Activated CD4-positive, alpha-beta T cell treated with anti-CD3 and anti-CD28 coated beads, Interleukin-2, Interleukin-6, amounts not matched to agents 100 ng/mL and 50 ng/mL, durations not matched to agents 16 hours and 8 hours (primary cell): ENCODE measurements at places on chromosomes 5 and 9.

GRCh38 chr9:12819436-12820185 is 44.8 kb downstream of the LURAP1L start:
- DNase-seq = peak; percentile 1

DNA sequence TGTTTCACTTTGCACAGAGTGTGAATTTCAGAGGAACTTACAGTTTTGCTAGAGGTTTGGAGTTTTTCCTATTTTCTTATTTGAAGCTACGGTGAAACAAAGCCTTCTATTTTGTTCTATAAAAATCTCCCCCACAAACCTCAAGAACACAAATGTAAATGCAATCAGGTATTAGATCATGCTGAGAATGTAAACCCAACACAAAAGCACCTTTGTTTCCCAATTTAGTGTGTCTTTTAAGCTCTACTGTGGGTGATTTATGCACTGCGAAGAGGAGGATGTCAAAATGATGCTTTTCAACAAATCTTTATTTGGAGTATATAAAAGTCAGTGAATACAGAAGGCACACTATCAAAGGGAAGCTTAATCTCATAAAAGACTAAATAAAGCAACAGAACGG is 4.3 kb upstream of the DRD1 start:
- no peak for DNase-seq

DNA sequence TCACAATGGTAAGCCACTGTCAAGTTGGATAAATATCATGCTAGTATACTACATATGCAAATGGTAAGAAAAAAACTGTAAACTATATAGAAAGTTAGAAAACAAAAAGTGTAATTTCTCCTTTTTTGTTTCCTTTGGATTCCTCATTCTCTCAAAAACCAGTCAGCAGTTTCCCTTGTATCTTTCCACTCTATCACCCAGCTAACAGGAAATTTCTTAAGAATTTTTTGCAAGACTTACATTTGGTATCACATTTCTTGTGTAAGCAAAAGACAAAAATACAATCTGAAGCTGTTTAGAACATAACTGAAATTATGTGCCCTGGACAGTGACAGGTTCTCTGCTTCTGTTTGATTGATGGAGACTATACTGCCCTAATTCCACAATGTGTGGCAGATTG is 25.2 kb upstream of the MSH3 start:
- no peak for DNase-seq

- DNase-seq = no peak
These were observed 24.2 kb upstream of the STOM start for GRCh38 chr9:121394292-121394691.

- DNase-seq = no peak
These were observed 104.6 kb downstream of the MTX3 start for GRCh38 chr5:79886456-79886855.

GRCh38 chr5:172305380-172305779 is 21.8 kb upstream of the UBTD2 start:
- no peak for DNase-seq

GRCh38 chr5:59275510-59276324 is 617.8 kb downstream of the PDE4D start:
- DNase-seq = no peak

- DNase-seq = no peak
These were observed 83.1 kb downstream of the KCNT1 start for GRCh38 chr9:135785013-135785575.

DNA sequence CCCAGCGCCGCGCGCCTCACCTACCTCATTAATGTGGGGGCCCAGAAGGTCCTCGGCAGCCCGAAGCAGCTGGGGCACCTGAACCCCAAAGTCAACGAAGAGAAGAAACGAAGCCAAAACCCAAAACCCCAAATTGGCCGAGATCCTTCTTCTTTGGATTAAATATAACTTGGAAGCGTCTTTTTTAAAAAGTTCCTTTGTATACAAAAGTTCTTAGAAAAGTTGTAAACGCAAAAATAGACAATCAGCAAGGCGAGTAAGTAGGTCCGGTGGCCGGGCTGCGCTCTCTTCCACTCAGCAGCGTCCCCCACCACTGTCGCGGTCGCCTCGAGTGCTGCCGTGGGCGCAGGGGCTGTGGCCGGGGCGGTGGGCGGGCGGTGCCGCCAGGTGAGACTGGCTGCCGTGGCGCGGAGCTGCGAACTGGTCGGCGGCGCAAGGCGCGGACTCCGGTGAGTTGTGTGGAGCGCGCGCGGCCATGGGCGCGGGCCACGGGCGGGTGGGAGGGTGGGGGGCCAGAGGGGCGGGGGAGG is 360 bp downstream of the KLF4 start:
- DNase-seq = peak; percentile 7

GRCh38 chr5:64680289-64680688 is 10.0 kb upstream of the SHISAL2B start:
- no peak for DNase-seq
